ENCODE measurements at places on chromosomes 5 and 9.

GRCh38 chr5:34016222-34016621 is 8.4 kb upstream of the AMACR start:
- no peak for DNase-seq

GRCh38 chr5:60257596-60258271 is 364.2 kb upstream of the PDE4D start:
- DNase-seq, result no peak

DNA sequence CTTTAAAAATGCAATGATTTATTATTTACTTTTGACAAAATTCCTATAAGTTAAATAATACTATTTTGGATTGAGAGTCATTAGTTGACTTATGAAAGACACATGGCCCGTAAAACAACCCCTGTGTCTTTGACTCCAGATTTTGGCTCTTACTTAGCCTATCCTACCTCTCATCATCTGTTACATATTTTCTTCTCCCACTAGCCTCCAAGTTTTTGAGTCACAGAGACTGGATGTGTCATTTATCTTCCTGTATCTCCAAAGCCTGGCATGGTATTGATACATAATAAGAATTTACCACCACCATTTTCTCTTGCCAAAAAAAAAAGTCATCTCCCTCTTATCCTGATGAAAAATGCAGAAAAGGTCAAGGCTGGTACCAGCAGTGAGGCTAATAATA is 99.9 kb downstream of the GABRB2 start:
- DNase-seq, result no peak

DNA sequence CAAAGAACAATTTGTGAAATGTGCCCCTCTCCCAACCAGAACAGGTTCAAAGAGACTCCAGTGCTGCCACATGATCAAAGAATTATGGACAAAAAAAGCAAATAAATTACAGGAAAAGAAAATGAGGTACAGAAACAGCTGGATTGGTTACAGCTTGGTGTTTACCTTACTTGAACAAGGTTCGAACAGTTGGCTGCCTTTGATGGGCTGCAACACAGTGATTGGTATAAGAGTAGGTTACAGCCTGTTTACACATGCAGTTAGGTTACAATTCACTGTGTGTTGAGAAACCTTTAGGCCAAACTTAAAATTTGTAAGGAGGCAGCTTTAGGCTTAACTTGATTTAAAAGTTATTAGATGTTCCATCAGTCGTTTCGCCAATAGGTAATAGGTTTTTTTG is 3.4 kb upstream of the MOCS2 start:
- DNase-seq, result no peak

GRCh38 chr5:72364171-72364570 is 44.0 kb downstream of the PTCD2 start:
- no peak for DNase-seq

DNA sequence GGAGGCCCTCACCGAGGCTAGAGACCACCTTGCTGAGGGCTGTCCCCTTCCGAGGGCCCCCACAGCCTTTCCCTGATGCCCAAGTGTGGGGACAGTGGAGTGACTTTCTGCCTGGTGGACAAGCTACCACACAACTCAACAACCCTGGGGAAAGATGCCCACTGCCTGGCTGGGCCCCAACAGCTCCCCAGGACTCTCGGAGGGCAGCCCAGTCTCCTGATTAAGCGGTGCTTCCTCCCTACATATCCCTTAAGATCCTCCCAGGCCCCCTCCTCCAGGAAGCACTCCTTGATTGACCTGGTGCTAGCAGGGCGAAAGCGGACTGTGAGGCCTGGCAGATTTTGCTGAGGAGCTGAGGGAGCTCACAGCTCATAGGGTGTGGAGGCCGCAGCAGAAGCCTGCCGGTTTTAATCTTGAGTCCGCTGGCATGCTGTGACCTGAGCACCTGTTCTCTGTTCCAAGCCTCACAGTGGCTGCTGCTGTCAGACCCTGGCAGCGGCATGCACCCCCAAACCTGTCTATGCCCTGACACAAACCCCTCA is 2.2 kb downstream of the NSMF start:
- DNase-seq, result no peak

- DNase-seq, result no peak
Observed at GRCh38 chr5:78213799-78214198, 80.7 kb downstream of the AP3B1 start.

GRCh38 chr9:96130970-96131369 is 171.0 kb downstream of the HSD17B3 start:
- no peak for DNase-seq

Data from stimulated activated CD4-positive, alpha-beta T cell treated with anti-CD3 and anti-CD28 coated beads, Interleukin-2, amount 100 ng/mL, for 48 hours (primary cell).